Foreskin keratinocyte (primary cell): ENCODE measurements at places on chromosomes 2 and 18. TPM values are rescaled to one million over a fixed set of nuclear protein-coding genes. Genes with fewer than 3 reads are reported as not detected.

Gene THUMPD2
- total RNA-seq: 11.7 and 12.9 TPM in 2 replicates

Gene COLEC11
- total RNA-seq: not detected in 2 replicates

Gene FOSL2
- 35.6 and 38.5 TPM in 2 replicates for total RNA-seq

Gene SNTG2
- total RNA-seq: not detected in 2 replicates

Gene RUFY4
- not detected in 2 replicates for total RNA-seq
